ENCODE measurements at places on chromosomes 12 and 14.

DNA sequence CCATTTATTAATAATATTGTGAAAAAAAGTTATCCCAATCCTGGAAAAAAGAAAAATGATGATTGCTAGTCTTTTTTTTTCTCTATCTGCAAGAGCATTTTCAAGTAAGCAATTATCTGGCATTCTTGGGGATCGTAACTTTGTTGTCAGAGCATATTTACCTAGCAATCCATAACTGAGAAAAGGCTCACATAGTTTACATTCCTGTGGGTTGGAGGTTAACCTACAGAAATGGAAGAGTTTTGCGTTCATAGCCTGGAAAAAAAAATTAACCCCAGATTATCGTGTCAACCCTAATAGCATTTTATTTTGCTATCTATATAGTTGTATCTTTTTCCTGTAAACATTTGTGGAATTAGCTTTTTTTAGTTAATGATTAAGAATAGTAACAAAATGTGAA, 292.3 kb downstream of the DAD1 start:
- DNase-seq, result no peak

DNA sequence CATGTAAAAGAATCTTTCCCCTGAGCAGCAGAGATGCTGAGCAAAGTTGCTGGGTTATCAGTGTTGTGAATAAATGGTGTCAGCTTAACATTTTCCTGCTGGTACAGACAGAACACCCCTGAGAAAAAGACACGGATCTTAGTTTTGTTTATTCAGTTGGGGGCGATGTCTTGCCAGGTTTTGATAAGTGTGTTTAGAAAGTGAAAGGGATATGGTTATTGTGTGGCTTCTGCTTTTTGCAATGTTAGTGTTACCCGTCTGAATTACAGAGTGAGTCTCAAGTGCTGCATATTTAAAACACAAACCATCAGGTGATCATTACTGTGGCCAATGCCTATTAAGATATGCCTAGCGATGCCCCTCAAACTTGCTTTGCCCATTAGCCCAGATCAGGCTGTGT, 864.6 kb upstream of the SEL1L start:
- DNase-seq, result no peak

DNA sequence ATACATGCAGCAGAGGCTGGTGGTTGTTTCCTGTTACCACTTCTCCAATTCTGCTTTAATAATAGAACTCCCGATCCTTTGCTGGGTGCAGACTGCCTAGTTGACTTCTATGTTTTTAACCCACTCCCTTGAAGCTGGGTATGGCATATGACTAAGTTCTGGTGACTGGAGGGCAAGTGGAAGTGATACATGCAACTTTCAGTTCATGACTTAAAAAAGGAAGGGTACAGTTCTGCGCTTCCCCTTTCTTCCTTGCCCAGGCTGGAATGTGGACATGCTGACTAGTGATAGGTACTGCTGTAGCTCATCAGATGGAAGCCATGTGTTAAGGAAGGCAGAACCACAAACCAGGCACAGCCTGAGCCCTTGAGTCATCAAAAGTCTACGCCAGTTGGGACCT, 2.4 kb upstream of the A2M start:
- DNase-seq, result no peak

GRCh38 chr12:63302269-63302940, 151.4 kb upstream of the AVPR1A start:
- no peak for DNase-seq

DNA sequence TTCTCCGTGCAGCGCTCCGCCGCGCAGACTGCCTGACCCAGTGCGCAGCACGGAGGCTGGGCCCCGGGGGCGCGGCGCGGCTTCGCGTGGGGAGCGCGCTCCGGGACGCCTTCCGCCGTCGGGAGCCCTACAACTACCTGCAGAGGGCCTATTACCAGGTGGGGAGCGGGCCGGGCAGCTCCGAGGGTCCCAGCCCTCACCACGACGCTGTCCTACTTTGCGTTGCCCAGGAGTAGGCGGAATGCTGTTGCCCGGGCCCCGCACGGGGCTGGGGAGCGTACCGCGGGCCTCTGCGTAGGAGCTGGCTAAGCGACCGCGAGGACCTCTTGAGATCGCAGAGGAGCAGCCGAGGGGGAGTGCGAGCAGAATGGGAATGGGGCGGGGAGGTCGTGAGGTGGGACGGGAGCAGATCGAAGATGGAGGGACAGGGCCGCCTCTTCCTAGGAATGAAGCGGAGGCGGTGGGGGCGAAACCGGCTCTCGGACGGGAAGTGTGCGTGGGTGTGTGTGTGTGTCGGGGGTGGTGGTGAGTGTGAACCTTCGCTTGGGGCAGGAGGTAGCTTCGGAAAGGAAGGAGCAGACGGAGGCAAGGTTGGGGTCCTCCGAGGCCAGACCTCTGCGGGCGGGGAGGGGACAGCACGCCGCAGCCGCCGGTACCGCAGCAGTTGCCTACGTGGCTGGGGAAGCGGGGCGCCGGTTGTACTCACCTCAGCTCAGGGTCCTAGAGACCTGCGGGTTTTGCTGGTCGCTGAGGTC, 751 bp downstream of the P3H3 start:
- no peak for DNase-seq

DNA sequence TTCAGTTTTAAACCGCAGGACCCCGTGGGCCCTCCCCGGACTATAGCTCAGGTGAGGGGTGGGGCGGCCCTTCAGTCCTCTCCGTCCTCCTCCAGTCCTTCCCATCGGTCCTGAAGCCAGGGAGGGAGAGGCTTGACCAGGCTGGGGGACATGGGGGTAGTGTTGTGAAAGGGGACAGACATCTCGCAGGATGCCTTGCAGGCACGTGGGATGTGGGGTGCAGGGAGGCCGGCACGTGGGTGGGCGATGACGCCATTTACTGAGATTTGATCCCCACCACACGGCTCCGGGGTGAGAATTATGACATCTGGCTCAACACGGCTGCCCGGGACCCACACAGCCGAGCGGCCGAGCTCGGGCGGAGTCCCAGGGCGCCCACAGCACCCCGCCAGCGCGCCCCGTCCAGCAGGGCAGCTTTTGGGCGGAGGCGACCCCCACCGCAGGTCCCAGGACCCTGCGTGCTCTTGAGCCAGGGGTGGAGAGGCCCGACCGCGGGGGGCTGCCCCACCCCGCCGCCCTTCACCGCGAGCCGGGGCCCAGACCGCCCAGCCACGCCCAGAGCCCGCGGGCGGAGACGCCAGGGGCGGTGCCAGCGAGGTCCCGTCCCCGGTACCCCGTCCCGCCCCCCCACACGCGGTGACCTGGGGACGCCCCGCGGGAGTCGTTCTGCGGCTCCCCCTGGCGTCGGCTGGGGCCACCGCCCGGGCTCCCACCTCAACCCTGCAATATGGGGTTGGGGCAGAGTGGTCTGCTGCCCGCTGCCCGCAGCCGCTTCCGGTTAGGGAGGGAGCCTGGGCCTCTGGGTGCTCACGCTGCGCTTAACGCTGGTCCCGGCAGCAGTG, 3.3 kb upstream of the EXOC3L4 start:
- no peak for DNase-seq

GRCh38 chr12:48086327-48086726, 19.6 kb downstream of the SENP1 start:
- no peak for DNase-seq

DNA sequence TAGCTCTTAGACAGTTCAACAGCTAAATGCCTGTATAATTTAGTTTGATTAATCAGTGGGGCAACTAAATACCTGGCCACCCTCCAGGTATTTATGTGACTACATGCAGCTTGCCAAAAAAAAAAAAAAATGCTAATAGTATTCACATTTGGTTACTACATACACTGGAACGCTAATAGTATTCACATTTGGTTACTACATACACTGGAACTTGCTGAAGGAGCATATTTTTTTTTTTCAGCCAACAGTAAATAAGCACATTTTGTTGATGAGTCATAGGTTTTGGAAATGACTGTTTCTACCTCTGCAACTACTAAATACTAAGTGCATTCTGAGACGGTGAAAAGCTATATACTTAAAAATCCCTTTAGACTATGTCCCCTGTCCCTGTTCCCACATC, 1172.3 kb downstream of the LRFN5 start:
- DNase-seq, result no peak

DNA sequence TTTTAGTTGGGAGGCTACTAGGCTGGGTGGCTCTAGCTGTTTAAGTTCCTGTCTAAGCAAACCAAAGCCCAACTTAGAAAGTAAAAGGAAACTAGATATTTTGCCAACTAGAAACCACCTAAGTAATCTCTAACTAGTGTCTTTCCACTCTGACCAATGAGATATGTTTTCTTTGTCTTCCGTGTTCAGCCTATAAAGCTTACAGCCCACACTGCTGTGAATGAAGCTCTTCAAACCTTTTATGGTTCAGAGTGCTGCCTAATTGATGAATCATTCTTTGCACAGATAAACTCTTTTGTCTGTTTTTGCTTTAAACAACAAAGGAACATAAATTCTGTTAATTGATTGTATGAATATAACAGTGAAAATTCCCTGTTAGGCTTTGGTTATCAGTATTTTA, 66.1 kb downstream of the FUT8 start:
- DNase-seq, result no peak
